ENCODE measurements at places on chromosomes 11 and 22. TPM values are rescaled to one million over a fixed set of nuclear protein-coding genes. Genes with fewer than 3 reads are reported as not detected.

Gene SFI1
- total RNA-seq, result 352 TPM

Gene FGF4
- total RNA-seq, result not detected

Gene SLC22A6
- not detected for total RNA-seq

Gene OR2D3
- total RNA-seq, result not detected

Gene OVCH2
- total RNA-seq, result not detected

Gene KCNA4
- total RNA-seq, result not detected

Gene CALCA
- not detected for total RNA-seq

Gene LARGE1
- 0.47 TPM for total RNA-seq

Gene IL18BP
- 15.0 TPM for total RNA-seq

Gene OR51A7
- not detected for total RNA-seq

Measured in activated CD4-positive, alpha-beta T cell treated with anti-CD3 and anti-CD28 coated beads, Interleukin-2, amount 10 ng/mL, durations not matched to agents 24 days and 14 days (primary cell).